ENCODE measurements at places on chromosomes 4 and X.
A peak's percentile ranks its signal among the peaks of the same experiment; 100 is the strongest.

GRCh38 chr4:81687471-81687870 is 215.8 kb upstream of the RASGEF1B start:
- DNase-seq = no peak

DNA sequence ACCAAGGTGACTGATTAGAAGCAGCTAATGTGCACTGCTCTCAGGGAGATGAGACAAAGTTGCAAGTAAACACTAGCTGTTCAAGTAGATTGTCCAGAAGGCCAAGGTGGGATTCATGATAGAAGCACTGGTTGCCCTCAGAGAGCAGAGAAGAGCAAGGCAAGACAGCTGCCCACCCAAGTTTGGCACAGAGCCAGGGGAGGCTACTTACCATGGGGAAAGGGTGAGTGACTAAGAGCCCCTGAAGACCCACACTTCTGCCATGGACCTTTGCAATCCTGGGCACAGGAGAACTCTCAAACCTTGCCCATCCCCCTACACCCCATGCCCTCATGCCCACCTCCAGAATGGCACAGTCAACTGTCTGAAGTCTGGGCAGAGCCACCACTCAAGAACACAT is 68.3 kb downstream of the SPIN4 start:
- no peak for DNase-seq

GRCh38 chr4:127311371-127311770 is 321.4 kb upstream of the INTU start:
- no peak for DNase-seq

DNA sequence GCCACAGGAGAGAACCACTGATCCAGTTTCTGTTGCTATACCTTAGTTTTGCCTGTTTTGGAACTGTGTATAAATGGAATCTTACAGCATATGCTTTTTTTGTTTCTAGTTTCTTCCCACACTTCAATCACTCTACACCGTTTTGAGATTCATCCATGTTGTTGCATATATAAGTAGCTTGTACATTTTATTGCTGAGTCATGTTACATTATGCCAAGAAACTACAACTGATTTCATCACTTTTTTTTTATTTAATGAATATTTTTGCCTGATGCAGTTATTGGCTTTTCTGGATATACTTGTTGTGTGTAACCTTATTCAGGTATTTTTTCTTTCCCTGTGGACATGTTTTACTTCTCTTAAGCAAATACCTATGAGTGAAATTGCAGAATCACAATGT is 1135.9 kb downstream of the RAPGEF2 start:
- no peak for DNase-seq

- DNase-seq = peak; percentile 34
These were observed 108.8 kb upstream of the CENPE start for GRCh38 chr4:103306870-103307375.

DNA sequence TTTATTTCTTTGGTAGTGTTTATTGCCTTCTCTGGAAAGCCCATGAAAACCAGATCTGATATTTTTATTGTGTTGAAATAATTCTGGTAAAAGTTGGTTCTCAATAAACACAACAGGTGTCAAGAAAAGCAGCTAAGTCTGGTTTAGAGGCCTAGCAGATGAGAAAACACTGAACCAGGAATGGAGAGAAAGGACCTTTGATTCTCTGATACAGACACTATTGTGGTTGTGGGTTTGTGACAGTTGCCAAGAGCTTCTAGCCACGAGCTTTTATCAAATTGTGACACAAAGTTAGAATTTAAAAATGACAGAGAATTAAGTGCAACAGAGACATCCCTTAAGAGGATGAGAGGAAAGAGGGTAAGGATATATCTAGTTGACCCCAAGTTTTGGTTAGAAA is 42.6 kb downstream of the DDIT4L start:
- DNase-seq = no peak

DNA sequence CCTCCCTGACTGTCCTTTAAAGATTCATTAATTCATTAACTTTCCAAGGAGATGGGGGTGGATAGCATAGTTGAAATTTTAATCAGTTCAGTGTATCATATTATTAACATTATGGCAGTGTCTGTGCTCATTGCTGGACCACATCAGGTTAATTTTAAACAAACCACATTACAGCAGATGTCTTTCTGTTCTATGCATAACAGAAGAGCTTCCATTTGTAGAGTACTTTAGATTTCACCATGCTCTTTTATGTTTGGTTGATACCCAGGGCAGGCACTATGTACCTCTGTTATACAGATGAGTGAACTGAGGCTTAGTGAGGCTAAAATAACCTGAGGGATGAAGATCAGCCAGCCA is 41.1 kb downstream of the AFF2 start:
- no peak for DNase-seq

Measured in anterior cingulate cortex (tissue), 58 donors.